ENCODE measurements at places on chromosomes 2 and 18.

- no peak for DNase-seq
These were observed 148.7 kb upstream of the SLC1A4 start for GRCh38 chr2:64840426-64840881.

GRCh38 chr2:124325667-124326440 is 300.8 kb downstream of the CNTNAP5 start:
- DNase-seq = no peak

GRCh38 chr2:65495251-65495877 is 63.0 kb upstream of the SPRED2 start:
- no peak for DNase-seq

- no peak for DNase-seq
These were observed 12.9 kb upstream of the TFPI start for GRCh38 chr2:187567126-187567525.

DNA sequence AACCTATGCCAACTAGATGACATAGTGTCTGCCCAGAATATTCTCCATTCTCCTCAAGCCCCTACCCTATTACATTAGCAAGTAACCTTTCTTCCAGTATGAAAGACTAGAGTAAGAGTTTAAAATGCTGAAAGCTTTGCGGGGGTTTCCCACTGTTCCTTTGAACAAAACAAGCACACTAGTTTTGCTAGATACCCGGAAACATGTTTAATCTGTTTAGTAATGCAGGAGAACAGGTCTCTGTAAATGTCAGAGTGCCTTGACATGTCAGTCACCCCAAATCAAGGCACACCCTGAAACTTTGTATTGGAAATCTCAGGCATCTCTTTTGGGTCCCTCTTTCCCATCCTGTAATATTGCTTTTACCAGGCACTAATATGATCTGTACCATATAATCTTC is 11.6 kb downstream of the GALNT5 start:
- no peak for DNase-seq

GRCh38 chr2:75031171-75031570 is 72.7 kb downstream of the POLE4 start:
- no peak for DNase-seq

GRCh38 chr2:150977296-150977695 is 284.4 kb downstream of the RBM43 start:
- DNase-seq = no peak

GRCh38 chr18:3691705-3692104 is 241.7 kb downstream of the TGIF1 start:
- DNase-seq = no peak

GRCh38 chr2:8378016-8378810 is 303.6 kb upstream of the ID2 start:
- no peak for DNase-seq

- no peak for DNase-seq
These were observed 224.5 kb downstream of the SLC4A3 start for GRCh38 chr2:219851801-219852481.

GRCh38 chr2:74212702-74213410 is 14.4 kb downstream of the MTHFD2 start:
- no peak for DNase-seq

DNA sequence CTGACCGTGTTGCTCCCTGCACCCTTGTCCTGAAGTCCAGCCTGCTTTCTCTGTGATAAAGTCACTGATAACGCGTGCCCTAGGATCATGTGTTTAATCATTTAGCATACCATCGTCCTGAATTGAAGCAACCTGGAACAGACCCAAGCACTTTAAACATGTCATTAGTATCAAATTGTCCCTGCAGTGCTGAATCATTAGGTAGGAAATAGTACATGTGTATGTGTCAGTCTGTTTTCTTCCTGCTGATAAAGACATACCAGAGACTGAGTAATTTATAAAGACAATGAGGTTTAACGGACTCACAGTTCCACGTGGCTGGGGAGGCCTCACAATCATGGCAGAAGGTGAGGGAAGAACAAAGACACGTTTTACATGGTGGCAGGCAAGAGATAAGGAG is 2.8 kb downstream of the ASB18 start:
- no peak for DNase-seq

GRCh38 chr2:240640939-240641338 is 15.7 kb downstream of the GPR35 start:
- DNase-seq = no peak

- no peak for DNase-seq
These were observed 519.1 kb downstream of the RNF144A start for GRCh38 chr2:7436096-7436906.

DNA sequence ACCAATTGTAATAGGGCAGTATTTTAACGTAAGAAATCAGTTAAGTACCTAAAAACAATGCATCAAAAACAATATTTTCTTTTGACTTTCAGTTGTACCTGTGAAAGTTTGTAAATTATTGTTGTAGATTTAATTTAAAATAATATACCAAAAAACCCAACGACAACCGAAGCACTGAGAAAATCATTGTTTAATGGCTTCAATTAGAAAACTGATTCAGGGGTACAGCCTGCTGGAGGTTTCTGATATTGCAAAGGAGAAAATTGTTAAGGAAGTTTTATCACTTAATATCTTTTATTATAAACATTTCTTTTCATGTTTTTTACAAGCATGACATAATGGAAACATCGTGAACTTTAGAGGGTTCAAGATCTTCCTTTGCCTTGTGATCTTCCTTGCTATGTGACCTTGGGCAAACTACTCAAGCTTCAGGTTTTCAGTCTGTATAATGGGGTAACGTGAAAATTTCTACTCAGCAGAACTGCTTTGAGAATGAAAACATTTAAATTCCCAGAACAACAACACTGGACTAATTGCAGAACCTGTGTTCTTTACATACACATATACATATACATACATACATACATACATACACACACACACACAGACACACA is 76.3 kb upstream of the GLS start:
- DNase-seq = no peak

GRCh38 chr2:241561832-241562231 is 3.3 kb downstream of the BOK start:
- DNase-seq = no peak

GRCh38 chr2:232538671-232539070 is 821 bp upstream of the CHRNG start:
- no peak for DNase-seq

DNA sequence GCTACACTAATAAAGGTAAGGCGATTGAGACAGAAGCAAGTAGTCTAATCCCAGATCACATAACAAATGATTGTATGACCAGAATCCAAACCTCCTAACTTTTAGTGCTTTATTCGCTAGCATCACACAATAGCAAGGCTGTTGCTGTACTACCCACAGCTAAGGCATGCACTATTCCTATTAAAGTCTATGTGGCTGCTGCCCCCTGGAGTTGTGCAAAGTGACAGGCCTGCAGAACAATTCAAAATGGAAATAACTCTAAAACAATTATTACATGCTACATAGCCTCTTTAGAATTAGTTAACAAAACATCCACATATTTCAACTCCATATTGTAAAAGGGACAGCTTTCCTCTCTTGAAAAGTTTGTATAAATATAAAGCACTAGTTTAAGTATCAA is 6.0 kb downstream of the ERBB4 start:
- DNase-seq = no peak

- no peak for DNase-seq
These were observed 138.4 kb upstream of the NOSTRIN start for GRCh38 chr2:168663993-168664392.

GRCh38 chr2:213818436-213818835 is 534.2 kb downstream of the SPAG16 start:
- DNase-seq = no peak

Data from activated T-helper 1 cell treated with anti-CD3 and anti-CD28 coated beads, Interleukin-2, amount 50 U/mL, for 16 hours (primary cell).